ENCODE measurements at places on chromosomes 12 and 14. TPM values are rescaled to one million over a fixed set of nuclear protein-coding genes. Genes with fewer than 3 reads are reported as not detected.

The NTN4 gene
- total RNA-seq = 22.6 TPM

The JAG2 gene
- 6.6 TPM for total RNA-seq

The OR10AD1 gene
- not detected for total RNA-seq

- no peak for DNase-seq
These were observed 119.6 kb downstream of the DERA start for GRCh38 chr12:16030744-16031143.

The IFNG gene
- not detected for total RNA-seq

- no peak for DNase-seq
These were observed 19.0 kb downstream of the AP5M1 start for GRCh38 chr14:57287745-57288144.

The KLHL33 gene
- total RNA-seq = 0.07 TPM

The ZNF891 gene
- 1.2 TPM for total RNA-seq

The ACAD10 gene
- total RNA-seq = 18.7 TPM

The KRT77 gene
- total RNA-seq = not detected

- no peak for DNase-seq
These were observed 178.5 kb downstream of the SLC35F4 start for GRCh38 chr14:57687416-57687815.

GRCh38 chr14:39302124-39302810 lies 68.6 kb downstream of the MIA2 start:
- DNase-seq = peak; percentile 16

DNA sequence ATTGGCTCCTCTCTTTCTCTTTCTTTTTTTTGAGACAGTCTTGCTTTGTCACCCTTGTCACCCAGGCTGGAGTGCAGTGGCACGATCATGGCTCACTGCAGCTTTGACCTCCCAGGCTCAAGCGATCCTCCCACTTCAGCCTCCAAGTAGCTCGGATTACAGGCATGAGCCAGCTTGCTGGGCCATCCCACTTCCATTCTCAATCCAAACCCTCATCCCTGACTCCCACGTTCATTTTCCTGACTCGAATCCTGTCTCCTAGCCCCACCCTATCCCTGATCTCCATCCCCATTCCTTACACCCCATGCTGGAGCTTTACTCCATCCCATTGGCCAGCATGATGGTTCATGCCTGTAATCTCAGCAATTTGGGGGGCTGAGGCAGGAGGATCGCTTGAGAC lies 7.8 kb downstream of the SPRYD4 start:
- DNase-seq = no peak

GRCh38 chr12:66823857-66824570 lies 145.1 kb upstream of the GRIP1 start:
- DNase-seq = peak; percentile 22

DNA sequence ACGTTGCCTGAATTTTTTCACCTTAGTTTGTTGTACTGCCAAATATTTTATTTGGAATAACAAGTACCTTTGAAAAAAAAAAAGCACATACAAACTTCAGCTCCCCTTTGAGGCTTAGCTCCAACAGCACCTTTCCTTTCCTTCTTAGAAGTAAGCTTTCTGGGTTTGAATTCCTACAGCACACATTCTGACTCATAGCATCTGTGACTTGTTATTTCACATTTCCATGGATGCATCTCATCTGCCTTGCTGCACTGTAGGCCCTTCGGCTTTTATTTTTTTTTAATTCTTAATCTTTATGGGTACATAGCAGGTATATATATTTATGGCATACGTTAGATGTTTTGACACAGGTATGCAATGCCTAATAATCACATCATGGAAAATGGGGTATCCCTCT lies 7.2 kb downstream of the LGALS3 start:
- peak; percentile 72 for DNase-seq

GRCh38 chr14:43481864-43482263 lies 1025.2 kb downstream of the FSCB start:
- no peak for DNase-seq

DNA sequence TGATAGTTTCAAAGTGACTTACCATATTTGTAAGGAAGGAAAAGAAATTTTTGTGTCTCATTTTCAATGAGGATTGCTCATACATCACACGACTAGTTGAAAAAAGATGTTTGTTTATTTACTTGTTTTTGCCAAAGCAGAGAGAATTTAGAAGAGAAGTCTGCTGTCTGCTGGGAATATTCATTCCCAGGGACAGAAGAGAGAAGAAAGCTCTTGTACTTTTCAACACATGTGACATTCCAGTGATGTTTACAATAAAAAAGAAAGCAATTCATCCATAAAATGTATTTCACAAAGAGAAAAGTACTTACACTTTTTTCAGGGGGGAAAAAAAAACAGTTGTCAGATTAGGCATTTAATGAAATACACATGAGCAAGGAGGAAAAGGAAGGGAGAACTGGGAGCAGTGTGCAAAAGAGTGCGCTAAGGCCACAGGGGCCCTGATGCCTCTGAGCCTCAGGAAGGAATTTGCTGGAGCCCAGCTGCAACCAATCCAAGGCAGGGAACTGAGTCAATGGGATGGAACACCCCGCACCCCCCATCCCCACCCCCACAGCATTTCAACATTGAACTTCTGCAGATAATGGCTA lies 115.0 kb downstream of the RPAP3 start:
- no peak for DNase-seq

GRCh38 chr12:109586385-109587296 lies 13.0 kb downstream of the MVK start:
- no peak for DNase-seq

The IAPP gene
- not detected for total RNA-seq

- no peak for DNase-seq
These were observed 139.4 kb downstream of the PDE3A start for GRCh38 chr12:20507711-20508110.

- peak; percentile 36 for DNase-seq
These were observed 11.5 kb downstream of the PTGER2 start for GRCh38 chr14:52325630-52326029.

The LALBA gene
- not detected for total RNA-seq

The FLRT2 gene
- 171 TPM for total RNA-seq

The ADCY4 gene
- total RNA-seq = 0.32 TPM

DNA sequence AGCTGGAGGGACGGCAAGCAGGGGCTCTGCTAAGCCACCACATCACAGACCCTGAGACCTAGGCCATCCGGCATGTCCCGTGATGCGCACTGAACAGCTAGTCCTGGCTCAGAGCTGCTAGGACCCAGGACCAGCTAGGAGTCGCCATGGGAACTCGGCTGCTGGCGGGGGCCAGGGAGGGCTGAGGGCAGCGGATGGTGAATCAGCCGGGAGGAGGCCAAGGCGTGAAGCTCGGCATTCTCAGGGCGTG lies 5.1 kb downstream of the AHNAK2 start:
- DNase-seq = no peak

GRCh38 chr12:75840994-75841355 lies 190.6 kb downstream of the PHLDA1 start:
- DNase-seq = no peak

The HOXC11 gene
- not detected for total RNA-seq

DNA sequence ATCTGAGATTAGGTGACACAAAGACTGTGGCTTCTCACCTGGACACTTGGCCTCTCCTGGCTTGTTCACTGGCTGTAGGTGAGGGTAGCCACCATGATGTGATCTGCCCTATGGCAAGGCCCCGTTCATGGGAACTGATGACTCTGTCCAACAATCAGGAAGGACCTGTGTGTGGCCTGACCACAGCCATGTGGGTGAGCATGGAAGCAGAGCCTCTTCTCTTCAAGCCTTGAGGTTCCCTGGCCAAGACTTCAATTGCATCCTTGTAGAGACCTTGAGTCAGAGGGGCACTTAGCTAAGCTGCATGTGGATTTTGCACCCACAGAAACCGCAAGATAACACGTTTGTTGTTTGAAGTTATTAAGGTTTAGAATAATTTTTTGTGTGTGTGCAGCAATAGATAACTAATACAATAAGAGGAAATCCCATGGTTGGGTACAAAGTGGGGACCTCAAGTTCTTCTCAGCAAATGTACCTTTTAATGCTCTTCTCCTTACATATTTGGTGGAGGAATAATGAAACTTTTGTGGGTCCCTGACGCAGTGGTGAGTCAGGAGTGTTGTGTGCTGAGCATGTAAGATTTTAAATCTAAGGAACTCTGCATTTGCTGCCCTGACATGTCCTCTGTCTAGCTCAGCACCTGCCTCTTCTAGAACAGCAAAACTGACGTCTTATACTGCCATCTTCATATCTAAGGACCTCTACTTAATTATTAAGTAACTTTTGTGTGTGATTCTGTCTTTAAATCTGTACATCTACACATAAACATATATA lies 27.5 kb upstream of the PLEKHG7 start:
- no peak for DNase-seq

- DNase-seq = no peak
These were observed 26.5 kb upstream of the OXA1L start for GRCh38 chr14:22740020-22740419.

GRCh38 chr14:32476532-32476931 lies 147.4 kb downstream of the AKAP6 start:
- no peak for DNase-seq

GRCh38 chr12:97456571-97457188 lies 5.9 kb upstream of the RMST start:
- no peak for DNase-seq

GRCh38 chr12:120290609-120291305 lies 946 bp downstream of the RNU4-2 start:
- DNase-seq = peak; percentile 8

GRCh38 chr12:115000038-115000437 lies 316.1 kb upstream of the TBX3 start:
- DNase-seq = peak; percentile 69

DNA sequence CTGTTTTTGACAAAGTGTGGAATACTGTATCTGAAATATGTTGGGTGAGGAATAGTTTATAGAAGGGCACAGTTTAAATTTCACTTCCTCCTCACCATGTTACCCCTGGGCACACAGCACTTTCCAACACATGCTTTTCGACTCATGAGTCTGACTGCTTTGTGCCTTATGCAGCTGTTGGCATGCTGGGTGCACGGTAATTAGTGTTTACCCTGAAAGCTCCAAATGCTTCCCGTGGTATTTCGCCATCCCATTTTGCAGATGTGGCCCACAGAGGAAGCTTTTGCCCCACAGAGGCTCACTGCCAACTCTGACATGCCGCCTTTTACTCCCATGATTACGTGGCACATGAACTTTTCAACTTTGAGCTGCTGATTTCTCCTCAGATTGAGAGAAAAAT lies 168.6 kb downstream of the PRKCH start:
- no peak for DNase-seq

- no peak for DNase-seq
These were observed 541.6 kb downstream of the TMEM121 start for GRCh38 chr14:106067935-106068334.

- DNase-seq = no peak
These were observed 46.0 kb downstream of the PAH start for GRCh38 chr12:102871014-102871413.

The ATN1 gene
- total RNA-seq = 94.9 TPM

DNA sequence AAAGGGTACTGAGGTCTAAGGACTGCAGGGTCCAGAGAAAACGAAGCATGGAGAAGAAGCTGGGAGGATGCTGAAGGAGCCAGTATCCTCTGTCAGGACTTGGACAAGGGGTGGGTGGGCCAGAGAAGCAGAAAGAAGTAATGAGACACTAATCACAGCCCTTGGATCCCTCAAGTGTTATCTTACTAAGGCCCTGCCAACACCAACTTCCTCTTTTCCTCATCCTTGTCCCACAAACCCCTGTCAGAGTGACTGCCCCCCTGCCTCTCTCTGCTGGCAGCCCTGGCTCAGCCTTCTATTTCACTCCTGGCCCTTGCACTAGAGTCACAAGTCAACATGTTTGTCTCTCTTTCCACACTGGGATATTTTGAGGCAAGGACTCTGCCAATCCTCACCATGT lies 3.8 kb upstream of the ASIC1 start:
- no peak for DNase-seq

- DNase-seq = peak; percentile 38
These were observed 79.3 kb upstream of the TSPAN11 start for GRCh38 chr12:30847259-30847658.

Data from astrocyte (in vitro differentiated cells and primary cell).